NCI-H774 (cell line): ENCODE measurements at places on chromosomes 13 and 19.

DNA sequence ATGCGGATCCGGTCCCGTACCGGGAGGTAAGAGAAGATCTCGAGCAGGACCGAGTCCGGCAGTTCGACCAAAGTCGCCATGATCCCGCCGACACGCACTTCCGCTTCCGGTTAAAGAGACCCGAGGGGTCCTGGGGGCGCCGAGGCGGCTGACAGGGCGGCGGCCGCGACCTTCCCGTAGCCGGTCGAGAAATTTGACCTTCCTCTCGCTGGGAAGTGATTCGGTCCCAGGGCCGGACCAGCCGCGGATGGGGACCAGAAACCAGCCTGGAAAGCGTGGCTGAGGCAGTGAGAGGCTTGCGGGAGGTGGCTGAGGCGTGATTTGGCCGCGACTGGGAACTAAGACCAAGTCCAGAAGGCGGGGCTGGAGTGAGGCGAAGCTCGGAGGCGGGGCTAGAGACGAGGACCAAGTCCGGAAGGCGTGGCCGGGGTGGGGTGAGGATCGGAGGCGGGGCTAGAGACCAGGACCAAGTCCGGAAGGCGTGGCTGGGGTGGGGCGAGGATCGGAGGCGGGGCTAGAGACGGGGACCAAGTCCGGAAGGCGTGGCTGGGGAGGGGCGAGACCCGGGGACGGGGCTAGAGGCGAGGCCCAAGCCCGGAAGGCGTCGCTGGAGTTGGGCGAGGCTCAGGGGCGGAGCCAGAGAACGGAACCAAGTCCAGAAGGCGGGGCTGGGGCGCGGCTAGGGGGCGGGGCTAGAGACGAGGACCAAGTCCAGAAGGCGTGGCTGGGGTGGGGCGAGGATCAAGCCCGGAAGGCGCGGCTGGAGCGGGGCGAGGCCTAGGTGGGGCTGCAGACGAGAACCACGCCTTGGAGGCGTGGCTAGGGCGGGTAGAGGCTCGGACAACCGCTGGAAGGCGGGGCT, at the start of gene FBXL12:
Gene FBXL12, minus strand, starts transcription at position 346 of the 862 bp plus-strand sequence. Its CDS starts 266 bp downstream, at position 80.
- DNase-seq, result peak; percentile 99

- DNase-seq, result no peak
Measured at GRCh38 chr13:106455190-106455589, 80.3 kb downstream of the EFNB2 start.

DNA sequence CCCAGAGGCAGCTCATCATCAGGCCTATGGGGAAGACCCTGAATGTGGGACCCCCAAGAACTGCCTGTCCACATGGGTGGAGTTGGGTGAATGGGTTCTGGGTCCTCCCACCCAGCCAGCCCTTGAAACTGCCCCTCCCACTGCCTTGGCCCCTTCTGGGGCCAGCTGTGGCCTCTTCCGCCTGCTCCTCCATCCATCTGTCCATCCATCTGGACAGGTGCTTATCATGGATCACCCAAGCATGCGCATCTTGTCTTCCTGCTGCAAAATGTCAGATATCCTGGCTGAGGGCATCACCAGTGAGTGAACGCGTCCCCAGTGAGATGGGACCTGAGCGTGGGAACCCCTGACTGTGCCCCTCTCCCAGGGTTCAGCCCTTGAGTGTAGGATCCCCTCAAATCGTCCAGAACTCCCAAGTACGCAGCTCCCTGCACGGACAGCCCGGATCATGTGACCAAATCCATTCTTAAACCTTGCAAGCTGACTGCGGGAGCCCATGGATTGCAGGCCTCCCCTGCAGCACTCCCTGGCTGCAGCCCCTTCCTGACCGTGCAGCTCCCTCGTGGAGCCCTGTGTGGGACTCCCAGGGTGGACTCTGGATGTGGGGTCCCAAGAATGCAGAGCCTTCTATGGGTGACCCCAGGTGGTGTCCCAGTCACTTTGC, 2.0 kb downstream of the STXBP2 start:
- DNase-seq, result no peak

DNA sequence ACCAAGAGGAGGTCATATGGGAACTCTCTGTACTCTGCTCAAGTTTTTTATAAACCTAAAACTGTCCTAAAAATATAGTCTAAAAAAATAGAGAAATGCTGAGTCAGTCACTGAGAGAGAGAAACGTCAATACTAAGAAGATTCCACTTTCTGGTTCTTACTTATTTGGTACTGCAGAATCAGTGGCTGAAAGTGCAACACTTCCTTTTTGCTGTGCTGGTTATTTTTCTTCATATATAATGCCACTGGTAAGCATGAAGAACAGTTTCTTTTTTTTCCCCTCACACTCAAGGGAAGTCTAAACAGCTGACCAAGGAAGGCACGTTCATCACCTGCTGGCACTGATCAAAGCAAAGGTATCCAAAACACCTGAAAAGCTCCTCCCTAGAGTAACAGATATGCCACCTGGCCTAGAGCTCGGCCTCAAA, 44.3 kb upstream of the N4BP2L1 start:
- DNase-seq, result no peak

DNA sequence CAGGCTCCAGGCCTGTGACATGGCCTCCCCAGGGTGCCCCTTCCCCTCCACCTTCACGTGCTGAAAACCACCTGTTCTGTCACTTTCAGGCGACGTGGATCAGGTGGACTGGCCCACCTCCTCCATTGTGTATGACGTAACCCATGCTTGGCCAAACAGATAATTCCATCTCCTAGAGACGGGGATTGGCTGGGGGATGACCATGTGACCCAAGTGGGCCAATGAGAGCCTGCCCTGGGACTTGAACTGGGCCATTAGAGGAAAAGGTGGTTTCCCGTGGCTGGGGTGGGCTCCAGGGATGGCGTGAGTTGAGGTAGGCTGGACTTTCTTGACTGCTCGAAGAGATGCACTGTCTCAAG, 3.6 kb upstream of the ADAMTSL5 start:
- no peak for DNase-seq

DNA sequence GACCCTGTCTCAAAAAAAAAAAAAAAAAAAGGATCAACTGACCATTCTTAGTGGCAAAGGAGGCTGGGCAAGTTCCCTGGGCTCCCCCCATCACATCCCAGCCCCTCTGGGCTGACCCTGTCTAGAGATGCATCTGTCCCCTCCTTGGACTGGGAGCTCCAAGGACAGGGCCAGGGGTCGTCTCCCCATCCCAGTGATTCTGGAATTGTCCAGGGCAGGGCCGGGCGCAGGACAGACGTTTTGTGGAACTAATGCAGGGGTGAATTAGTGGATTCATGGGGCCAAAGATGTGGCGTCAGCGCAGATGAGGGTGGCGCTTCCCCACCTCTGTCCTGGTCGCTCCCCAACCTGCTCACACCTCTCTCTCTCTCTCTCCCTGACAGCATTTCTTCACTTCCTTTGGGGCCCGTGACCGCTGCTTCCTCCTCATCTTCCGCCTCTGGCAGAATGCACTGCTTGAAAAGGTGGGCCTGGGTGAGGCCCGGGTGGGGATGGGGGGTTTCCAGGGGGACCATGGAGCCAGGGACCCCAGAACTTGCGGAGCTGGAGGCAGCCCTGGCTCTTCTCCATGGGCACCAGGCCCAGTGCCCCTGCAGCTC, 11.1 kb downstream of the GRAMD1A start:
- no peak for DNase-seq

DNA sequence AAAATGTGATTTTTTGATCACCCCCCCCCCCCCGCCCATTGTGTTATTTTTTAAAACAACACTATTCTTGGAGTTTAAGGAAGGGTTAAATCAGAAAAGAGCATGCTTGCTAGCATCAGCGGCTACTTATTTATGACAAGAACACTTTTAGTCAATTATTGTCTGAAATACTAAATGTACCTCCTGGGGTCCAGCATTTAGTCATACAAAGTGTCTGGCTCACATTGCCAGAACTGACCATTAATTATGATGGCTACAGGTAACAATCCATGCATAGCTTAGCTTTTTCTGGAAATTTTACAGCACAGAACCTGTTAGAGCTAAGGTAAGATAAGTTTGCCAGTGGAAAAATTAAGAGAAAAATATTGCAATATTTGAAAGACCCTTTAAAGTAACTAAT, 90.1 kb downstream of the PCDH9 start:
- no peak for DNase-seq

- DNase-seq, result no peak
Measured at GRCh38 chr19:51905206-51905605, 389 bp upstream of the ZNF649 start.

DNA sequence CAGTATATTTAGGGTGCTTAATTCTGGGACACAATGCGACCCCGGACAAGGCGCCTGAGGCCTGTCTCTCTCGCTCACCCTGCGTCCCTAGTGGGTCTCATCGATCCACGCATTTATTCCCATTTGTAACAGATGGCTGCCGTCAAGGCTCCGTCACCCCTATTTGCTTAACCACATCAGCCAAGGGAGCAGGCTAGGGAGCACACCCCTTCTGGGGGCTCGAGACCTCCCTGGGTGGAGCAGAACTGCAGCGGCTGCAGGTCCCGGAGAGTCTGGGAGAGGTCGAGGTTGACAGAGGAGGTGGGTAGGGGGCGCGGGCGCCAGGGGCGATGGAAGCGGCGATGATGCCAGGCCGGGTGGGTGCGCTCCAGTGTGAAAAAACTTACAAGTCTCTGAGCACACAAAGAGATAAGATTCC, 507 bp downstream of the ALG5 start:
- DNase-seq, result no peak

DNA sequence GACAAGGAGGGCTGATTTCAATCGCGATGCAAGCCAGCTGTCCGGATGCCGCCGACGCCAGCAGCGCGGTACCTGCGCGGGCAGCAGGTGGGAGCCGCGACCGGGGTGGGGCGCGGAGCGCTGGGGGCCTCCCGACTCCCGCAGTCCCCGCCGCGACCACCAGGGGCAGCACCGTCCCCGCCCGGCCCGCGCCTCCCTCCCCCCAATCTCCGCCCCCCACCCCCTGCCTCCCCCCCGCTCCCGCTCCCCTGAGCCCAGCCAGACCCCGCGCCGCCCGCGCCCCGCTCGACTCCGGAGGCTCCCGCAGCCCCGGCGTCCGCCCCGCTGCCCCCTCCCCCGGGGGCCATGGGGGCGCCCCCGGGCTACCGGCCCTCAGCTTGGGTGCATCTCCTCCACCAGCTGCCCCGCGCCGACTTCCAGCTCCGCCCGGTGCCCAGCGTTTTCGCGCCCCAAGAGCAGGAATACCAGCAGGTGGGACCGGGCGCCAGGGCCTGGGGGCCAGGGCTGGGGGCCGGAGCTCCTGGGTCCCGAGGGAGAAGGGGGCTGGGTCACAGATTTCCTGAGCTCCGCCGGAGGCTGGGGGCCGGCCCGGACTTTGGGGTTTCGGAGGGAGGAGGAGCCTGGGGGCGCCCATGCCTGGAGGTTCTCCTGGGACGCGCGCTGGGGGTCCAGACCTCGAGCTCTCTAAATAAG, at the start of gene TTYH1:
Gene TTYH1, plus strand, starts transcription at position 257 of the 693 bp plus-strand sequence. Its CDS starts 89 bp downstream, at position 346.
- no peak for DNase-seq

DNA sequence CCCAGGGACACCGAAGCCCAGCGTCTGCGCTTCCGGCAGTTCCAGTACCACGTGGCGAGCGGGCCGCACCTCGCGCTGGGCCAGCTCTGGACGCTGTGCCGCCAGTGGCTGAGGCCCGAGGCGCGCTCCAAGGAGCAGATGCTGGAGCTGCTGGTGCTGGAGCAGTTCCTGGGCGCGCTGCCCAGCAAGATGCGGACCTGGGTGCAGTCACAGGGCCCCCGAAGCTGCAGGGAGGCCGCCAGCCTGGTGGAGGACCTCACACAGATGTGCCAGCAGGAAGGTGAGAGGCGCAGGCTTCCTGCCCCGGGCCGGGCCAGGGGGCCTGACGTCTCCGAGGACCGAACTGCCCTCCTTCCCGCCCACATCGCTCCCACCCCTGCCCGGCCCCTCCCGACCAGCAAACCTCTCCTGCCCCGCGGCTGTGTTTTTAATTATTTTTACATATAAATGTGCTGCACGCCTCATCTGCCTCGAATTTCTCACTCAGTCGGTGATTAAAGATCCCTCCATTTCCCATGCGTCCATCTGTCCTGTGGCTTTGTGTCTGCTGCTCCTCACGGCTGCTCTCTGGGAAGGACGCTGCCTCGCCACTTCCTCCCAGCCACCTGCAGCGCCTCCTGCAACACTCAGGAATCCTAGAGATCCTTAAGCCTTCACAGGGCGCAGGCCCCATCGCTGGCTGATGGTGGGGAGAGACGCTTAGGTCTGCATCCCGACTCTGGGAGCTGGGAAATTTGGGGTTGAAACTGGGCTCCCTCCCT, 4.3 kb downstream of the ZSCAN1 start:
- no peak for DNase-seq

DNA sequence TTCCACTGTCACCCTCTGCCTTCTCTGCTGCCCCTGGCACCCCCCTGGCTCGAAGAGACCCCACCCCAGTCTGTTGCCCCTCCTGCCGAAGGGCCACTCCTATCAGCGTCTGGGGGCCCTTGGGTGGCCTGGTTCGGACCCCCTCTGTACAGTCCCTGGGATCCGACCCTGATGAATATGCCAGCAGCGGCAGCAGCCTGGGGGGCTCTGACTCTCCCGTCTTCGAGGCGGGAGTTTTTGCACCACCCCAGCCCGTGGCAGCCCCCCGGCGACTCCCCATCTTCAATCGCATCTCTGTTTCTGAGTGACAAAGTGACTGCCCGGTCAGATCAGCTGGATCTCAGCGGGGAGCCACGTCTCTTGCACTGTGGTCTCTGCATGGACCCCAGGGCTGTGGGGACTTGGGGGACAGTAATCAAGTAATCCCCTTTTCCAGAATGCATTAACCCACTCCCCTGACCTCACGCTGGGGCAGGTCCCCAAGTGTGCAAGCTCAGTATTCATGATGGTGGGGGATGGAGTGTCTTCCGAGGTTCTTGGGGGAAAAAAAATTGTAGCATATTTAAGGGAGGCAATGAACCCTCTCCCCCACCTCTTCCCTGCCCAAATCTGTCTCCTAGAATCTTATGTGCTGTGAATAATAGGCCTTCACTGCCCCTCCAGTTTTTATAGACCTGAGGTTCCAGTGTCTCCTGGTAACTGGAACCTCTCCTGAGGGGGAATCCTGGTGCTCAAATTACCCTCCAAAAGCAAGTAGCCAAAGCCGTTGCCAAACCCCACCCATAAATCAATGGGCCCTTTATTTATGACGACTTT, 2.0 kb downstream of the ZFP36 start:
- no peak for DNase-seq
